ENCODE measurements at places on chromosomes 6 and 20.

DNA sequence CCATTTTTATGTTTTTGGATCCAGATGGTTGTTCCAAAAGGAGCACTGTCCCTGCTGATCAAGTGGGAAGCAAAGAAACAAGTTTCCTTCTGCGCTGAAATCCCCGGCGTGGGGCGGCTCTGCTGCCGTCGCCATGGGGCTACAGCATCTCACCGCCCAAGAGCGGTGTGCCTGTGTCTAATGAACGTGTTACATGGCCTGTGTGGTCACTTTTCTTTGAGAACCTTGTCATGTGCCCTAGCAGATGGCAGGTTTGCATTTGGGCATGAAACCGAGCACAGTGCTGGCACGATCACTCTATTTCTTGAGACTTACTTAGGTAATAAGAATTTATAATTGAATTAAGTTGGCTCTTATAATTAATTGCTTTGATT is 51.9 kb downstream of the ZDHHC14 start:
- DNase-seq: no peak

- DNase-seq: no peak
Measured at GRCh38 chr6:10163203-10163962, 251.5 kb downstream of the TFAP2A start.

DNA sequence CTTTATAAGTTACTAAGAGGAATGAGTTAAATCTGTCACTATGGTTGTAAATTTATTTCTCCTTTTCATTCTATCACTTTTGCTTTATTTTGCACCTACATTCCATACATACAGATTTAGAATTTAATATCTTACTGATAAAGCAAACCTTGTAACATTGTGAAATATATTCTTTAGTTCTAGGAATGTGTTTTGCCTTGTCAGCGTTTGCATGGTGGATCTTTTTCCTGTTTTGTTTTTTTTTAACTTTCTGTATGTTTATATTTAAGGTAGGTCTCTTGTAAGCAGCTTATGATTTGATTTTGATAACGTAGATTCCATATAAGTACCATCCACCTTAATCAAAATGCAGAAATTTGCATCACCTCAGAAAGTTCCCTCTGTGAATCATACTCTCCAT is 16.4 kb downstream of the RAB22A start:
- no peak for DNase-seq

DNA sequence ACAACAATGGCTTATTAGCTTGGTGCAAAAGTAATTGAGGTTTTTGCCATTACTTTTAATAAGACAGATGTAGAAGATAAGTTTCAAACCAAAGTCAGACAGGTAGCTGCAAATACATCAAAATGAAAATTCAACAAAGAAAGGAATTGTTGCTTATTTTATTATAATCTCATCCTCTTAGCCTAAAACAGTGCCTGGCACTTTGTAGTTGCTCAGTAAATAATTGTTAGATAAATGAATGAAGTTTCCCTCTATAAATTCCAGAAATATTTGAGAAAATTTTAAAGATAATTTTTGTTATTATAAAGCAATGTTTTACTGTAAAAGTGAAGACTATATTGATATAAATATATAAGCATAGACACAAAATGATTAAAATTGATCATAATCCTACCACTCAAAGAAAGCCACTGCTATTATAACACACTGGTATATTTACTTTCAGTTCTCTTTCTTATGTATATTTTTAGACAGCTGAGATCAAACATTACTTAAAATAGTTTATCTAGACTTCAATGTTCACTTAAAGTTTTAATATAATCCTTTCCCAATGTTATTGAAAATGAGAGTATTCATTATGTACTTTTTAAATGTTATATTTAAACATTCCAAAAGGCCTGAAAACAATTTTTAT is 42.5 kb downstream of the SESN1 start:
- DNase-seq: no peak

DNA sequence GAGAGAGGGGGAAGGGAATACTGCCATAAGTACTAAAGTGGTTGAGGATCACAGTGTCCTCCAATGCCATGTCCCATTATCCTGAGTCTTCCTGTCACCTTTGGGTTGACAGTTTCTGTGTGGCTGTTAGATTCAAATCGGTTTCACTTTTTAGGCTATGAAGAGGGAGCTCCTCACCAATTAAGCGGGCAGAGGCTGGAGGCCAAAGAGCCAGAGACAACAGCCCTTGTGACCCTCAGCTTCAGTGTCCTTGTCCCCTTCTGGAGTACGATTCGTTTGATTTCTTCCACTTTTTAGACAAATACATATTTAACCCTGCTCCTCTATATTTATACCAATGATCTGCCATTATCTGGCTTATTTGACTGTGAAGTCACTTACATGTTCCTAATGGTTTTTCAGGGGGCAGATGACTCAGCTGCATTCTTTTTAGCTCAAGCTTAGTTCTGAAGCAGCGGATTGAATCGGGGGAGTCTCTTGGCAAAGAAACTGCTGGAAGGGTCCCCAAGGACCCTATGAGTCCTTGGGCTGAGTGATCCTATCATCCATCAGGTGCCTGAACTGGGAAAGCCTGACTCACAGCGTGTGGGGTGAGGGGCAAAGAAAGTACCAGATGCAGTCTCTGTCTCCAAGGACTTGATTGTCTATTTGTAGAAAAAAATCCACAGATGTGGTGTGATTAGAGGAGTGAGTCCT is 18.2 kb downstream of the FERMT1 start:
- no peak for DNase-seq

GRCh38 chr6:167705211-167705750 is 121.4 kb upstream of the AFDN start:
- no peak for DNase-seq

- no peak for DNase-seq
Measured at GRCh38 chr6:87645080-87645479, 55.1 kb downstream of the ORC3 start.

- DNase-seq: no peak
Measured at GRCh38 chr6:78832091-78832808, 35.1 kb upstream of the IRAK1BP1 start.

DNA sequence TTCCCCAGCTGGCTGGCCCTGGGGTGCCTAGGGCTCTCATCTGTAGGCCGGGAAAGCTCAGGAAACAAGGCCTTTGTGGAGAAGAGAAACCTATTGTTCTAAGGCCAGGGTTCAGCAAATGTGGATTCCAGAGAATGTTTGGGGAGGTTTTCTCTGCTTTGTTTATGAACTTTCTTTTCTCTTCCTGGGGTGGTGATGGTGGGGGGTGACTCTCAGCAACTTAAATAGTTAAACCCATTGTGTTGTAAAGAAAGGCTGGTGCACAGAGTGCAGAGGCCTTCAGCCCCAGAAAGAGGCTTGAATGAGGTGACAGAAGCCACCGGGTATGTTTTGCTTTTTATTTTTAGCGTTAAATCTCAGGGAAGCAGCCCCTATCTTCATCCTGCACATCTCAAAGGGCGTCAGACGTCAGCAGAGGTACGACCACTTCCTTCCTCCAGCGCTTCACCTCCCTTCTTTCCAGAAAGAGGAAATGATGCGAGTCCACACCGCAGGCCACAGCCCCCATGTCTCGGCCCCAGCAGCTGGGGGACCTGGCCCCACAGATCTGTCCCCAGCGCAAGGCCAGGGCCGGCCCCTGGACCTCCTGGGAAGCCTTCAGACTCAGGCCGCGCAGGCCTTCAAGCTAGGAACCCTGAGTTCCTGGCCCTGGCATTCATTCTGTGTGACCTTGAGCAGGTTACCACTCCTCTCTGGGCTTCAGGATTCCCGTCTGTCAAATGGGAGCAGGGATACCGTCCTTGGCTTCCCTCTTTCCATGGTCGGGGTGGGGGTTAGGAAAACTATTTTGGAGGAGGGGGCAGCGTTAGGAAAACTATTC is 605 bp upstream of the PPP1R16B start:
- DNase-seq: no peak

DNA sequence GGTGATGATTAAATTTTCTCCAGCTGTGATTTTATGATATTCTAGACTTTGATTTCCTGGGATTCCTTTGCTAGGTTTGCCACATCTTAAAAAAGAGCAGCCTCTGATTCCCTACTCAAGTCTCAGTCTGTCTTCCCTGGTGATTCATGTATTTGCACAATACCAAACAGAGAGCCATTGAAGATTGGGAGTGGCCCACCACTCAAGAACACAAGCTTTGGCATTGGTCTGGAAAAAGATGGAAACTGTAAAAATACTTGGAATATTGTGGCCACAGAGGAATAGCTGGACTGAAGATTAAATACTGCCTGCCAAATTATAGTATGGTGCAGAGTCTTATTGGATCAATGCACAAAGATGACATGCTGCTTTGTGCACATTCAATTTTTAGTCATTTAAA is 32.9 kb downstream of the PTCHD4 start:
- no peak for DNase-seq

DNA sequence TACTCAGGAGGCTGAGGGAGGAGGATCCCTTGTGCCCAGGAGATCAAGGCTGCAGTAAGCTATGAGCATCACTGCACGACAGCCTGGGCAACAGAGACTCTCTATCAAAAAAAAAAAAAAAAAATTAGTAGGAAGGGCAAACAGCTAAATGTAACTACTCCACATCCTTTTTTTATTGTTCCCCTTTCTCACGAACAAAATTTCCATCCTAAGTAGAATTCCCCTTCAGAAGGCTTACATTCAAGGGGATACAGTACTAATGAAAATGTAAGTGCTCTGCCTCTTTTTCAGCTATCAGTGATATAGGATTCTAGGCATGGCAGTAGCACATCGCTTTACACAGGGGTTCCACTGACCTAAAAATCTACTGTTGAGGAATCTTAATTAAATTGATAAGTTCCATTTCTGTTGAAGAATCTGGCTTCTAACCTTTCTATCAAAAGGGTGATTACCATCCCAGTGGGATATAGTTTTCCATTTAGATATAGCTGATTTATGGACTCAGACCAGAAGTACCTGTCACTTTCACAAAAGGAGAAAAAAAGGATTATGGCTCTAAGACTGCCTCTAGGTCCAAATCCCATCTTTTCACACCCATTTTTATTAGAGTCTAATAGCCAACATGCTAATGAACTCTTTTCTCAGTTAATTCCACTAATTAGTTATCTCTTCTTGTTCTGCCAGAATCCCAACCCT is 2.6 kb downstream of the B4GALT5 start:
- DNase-seq: no peak

- DNase-seq: no peak
Measured at GRCh38 chr6:11386323-11386722, 151.2 kb upstream of the TMEM170B start.

GRCh38 chr20:50004229-50004628 is 21.4 kb downstream of the SNAI1 start:
- DNase-seq: no peak

DNA sequence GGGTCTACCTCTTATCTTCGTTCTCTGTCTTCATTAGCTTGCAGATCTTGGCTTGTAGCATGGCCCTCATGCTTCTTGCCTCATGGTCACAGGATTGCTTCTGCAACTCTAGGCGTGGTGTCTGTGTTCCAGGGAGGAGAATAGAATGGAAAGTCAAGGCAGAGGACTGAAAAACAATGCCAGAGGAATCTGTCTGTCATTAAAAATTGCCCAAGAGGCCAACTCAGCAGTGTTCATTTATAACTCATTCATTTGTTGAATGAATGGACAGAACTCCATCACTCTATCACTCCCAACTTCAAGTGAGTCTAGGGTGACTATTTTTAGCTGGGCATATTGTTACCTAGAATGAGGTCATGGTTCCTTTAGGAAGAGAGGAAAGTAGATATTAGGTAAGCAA is 179.6 kb downstream of the UST start:
- DNase-seq: no peak

DNA sequence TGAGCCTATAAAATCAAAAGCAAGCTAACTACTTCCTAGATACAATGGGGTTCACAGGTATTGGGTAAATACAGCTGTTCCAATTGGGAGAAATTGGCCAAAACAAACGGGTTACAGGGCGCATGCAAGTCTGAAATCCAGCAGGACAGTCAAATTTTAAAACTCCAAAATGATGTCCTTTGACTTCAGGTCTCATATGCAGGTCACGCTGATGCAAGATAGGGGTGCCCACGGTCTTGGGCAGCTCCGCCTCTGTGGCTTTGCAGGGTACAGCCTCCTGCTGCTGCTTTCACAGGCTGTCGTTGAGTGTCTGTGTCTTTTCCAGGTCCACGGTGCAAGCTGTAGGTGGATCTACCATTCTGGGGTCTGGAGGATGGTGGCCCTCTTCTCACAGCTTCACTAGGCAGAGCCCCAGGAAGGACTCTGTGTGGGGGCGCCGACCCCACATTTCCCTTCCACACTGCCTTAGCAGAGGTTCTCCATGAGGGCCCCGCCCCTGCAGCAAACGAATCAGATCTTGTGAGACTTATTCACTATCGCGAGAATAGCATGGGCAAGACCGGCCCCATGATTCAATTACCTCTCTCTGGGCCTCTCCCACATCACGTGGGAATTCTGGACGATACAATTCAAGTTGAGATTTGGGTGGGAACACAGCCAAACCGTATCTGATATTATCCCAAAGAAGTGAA is 11.9 kb upstream of the SMIM29 start:
- no peak for DNase-seq

GRCh38 chr6:106186714-106187113 is 100.6 kb downstream of the PRDM1 start:
- DNase-seq: no peak

DNA sequence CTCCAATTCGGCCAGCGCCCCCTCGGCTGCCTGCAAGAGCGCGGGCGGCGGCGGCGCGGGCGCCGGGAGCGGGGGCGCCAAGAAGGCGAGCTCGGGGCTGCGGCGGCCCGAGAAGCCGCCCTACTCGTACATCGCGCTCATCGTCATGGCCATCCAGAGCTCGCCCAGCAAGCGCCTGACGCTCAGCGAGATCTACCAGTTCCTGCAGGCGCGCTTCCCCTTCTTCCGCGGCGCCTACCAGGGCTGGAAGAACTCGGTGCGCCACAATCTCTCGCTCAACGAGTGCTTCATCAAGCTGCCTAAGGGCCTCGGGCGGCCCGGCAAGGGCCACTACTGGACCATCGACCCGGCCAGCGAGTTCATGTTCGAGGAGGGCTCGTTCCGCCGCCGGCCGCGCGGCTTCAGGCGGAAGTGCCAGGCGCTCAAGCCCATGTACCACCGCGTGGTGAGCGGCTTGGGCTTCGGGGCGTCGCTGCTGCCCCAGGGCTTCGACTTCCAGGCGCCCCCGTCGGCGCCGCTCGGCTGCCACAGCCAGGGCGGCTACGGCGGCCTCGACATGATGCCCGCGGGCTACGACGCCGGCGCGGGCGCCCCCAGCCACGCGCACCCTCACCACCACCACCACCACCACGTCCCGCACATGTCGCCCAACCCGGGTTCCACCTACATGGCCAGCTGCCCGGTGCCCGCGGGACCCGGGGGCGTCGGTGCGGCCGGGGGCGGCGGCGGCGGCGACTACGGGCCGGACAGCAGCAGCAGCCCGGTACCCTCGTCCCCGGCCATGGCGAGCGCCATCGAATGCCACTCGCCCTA is 963 bp downstream of the FOXF2 start:
- no peak for DNase-seq

GRCh38 chr6:4565301-4566250 is 210.6 kb upstream of the CDYL start:
- DNase-seq: no peak

Measured in GM04503 (cell line).